ENCODE measurements at places on chromosomes 12 and 14.

GRCh38 chr12:52165096-52165855 lies 26.5 kb downstream of the KRT80 start:
- DNase-seq: no peak

GRCh38 chr14:102911991-102912761 lies 10.3 kb upstream of the AMN start:
- DNase-seq: no peak

DNA sequence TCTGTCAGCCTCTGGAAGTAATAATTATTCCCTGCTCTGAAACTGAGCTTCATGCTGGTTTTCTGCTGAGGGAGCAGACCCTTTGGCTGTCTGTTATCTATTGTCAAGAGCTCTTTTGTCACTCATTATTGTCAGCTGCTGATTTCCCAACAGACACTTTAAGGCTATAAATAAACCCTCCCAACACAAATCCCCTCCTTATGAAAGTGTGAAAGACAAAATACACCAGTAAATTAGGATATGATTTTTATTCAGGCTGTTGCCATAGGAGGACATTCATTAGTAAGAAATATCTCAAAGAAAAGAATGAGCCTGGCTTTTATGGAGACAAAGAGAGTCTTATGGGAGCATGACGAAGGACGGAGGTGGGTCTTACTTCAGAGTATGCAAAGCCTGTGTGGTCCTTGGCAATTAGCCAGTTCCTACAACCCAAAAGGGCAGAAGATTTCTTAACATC lies 180.8 kb downstream of the CRADD start:
- peak; percentile 88 for DNase-seq

- peak; percentile 85 for DNase-seq
Measured at GRCh38 chr12:92065018-92065499, 80.6 kb downstream of the BTG1 start.

DNA sequence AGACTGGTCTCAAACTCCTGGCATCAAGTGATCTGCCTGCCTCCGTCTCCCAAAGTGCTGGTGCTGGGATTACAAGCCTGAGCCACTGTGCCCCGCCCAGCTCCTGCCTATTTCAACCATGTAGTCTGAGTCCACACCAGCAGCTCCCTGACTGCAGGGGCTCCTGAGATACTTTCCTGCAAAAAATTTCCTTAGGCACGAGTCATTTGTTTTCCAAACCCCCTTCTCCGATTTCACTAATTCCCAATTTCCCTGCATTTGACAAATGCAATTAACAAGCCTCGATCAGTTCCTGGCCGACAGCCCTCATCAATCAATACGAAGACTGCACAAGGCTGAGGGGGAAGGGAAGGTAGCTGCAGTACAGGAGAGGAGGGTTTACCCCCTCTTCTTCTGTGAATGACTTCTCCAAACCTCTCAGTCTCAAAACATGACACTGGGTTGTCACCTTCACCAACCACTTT lies 10.1 kb downstream of the PSMB5 start:
- no peak for DNase-seq

All from lung (tissue), 17 donors.